Neural crest cell (in vitro differentiated cells): ENCODE measurements at places on chromosomes 3 and 15.

DNA sequence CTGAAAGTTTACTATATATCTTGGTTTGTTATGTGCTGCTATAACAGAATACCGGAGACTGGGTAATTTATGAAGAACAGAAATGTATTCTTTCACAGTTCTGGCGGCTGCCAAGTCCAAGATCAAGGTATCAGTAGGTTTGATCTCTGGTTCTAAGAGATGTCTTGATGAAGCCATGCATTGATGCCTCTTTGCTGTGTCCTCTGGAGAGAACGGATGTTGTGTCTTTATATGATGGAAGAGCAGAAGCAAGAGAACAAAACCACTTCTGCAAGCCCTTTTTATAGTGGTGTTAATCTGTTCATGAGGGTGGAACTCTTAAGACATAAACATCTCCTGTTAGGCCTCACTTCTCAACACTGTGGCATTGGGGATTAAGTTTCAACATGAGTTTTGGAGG, 62.7 kb downstream of the TCF12 start:
- DNase-seq = no peak

DNA sequence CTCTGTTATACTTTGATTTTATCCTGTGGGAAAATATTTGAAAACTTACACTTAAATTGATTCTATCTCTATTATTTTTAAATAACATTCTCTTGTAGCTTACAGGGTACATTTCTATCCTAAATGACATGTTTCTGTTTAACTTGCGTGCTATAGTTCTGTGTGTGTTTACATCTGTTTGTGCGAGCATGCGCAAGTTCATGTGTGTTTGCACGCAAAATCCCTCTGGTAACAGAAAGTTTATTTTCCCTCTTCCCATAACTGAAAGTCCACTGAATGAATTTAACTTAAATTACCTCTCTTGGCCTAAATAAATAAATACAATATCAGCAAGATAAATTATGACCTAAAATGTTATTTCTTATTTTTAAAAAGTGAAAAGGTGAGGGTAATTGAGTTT, 117.3 kb upstream of the NEO1 start:
- no peak for DNase-seq

DNA sequence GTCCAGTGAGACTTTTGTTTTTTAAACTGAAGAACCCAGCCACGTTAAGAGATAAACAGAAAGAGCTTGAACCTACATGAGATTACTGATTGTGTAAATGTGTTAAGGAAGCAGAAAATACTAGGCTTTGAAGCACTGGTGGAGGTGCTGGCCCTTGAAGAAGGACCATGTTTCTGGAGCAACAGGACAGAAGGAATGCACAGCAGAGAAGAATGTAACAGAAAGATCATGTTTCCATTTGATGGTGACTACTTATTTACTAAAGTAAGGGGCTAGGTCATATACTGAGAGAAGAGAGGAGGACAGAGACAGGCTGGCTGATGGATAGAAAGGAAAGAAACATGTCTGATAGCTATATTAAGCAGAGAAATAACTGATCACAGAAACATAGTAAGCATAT, 88.8 kb downstream of the CLASP2 start:
- no peak for DNase-seq

DNA sequence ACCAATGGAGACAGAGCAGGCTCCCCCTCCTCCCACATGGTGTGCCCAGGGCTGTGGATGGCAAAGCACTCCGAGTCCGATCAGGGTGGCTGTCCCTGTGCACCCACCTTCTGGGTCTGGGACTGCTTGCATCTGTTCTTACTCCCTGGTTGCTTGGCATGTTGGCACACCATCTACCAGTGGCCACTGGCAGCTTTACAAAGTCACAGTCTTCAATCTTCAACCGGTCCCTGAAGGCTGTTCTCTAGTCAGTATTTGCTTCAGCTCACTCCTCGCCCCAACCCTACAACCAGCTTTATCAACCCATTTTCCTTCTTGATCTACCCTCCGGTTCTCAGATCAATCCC, 14.8 kb downstream of the HOMER2 start:
- no peak for DNase-seq

DNA sequence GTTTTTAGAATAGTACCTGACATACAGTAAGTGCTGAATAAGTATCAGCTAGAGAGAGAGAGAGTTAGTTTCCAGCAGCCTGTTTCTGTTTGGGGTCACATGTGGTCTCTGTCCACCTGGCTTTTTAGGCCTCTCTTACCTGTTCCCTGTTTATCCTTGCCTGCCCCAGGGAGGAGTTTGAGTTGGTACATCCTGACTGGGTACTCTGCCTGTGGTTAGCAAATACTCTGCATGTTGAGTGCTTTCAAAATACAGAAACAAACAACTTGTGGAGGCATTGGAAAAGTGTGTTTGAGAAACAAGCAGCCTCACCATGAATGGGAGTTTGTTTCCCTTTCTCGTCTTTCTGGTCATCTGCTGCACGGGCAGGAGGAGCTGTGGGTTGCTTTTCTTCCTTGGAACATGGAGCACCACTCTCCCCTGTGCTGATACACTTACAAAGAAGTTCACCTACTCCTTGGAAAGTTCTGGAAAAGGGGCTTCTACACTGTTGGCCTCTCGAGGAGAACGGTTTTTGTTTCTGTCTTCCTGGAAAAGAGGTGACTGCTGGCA, 166.1 kb downstream of the PGPEP1L start:
- no peak for DNase-seq

GRCh38 chr3:178084938-178085816, 451.1 kb upstream of the KCNMB2 start:
- DNase-seq = peak; percentile 60

GRCh38 chr3:14031271-14031670, 93.4 kb downstream of the CHCHD4 start:
- no peak for DNase-seq

GRCh38 chr3:185837414-185837813, 12.6 kb upstream of the IGF2BP2 start:
- DNase-seq = no peak

- DNase-seq = no peak
Observed at GRCh38 chr3:150605998-150606641, 3.0 kb downstream of the SELENOT start.

GRCh38 chr15:99427210-99427609, 138.6 kb upstream of the MEF2A start:
- no peak for DNase-seq

DNA sequence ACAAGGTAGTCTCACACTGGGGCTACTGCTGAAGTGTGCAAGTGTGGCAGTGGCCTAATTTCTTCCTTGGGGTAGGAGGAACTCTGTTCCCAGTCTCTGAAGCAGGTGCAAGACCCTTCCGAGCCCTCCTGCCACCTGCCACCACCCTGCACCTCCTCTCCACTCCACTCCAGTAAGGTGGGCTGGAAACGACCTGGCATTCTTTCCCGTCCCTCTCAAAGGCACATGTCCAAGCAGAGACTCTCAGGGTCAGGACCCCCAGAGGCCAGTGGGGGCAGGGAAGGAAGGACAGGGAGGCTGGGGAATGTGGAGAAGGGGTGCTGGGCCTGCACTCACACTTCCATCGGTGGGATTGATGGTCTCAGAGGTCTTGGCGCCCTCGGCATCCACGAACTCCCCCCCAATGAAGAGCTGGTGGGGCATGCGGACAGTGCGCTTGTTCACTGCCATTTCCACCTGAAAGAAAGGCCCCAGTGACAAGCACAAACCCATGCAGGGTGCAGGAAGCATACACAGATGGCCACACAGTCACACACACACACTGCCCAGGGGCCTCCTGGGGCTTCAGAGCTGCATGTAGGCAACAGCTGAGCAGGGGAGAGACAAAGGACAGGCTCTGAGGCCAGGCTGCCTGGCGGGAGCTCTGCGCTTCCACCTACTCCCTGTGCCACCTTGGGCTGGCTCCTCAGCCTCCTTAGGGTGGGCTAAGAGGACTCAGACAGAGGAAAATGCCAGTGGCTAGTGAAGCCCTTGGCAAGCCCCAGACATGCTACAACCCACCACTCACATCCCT, 43.8 kb downstream of the ALDH1L1 start:
- no peak for DNase-seq
